Upper lobe of right lung (tissue), 1 donor: ENCODE measurements at places on chromosomes 5 and 9. TPM values are rescaled to one million over a fixed set of nuclear protein-coding genes. Genes with fewer than 3 reads are reported as not detected.

The PCDHA1 gene
- not detected for total RNA-seq

The HTR4 gene
- total RNA-seq: 0.43 TPM

The LCN9 gene
- not detected for total RNA-seq

The CAPSL gene
- not detected for total RNA-seq

The BHMT2 gene
- 4.7 TPM for total RNA-seq
